Left renal cortex interstitium (tissue), 4 donors: ENCODE measurements at places on chromosomes 3 and 15. TPM values are rescaled to one million over a fixed set of nuclear protein-coding genes. Genes with fewer than 3 reads are reported as not detected.

The AADAC gene
- not detected for polyA plus RNA-seq

The GOLGA8O gene
- polyA plus RNA-seq, result not detected

The C3orf38 gene
- polyA plus RNA-seq, result 25.8 TPM

The NLGN1 gene
- polyA plus RNA-seq, result 2.9 TPM

The FBXL22 gene
- 1.9 TPM for polyA plus RNA-seq

The HHATL gene
- 0.43 TPM for polyA plus RNA-seq

The BCHE gene
- 14.0 TPM for polyA plus RNA-seq

The IQCH gene
- 8.6 TPM for polyA plus RNA-seq

The LXN gene
- 28.7 TPM for polyA plus RNA-seq

The TTBK2 gene
- 8.1 TPM for polyA plus RNA-seq

The MME gene
- polyA plus RNA-seq, result 374 TPM
